ENCODE measurements at places on chromosomes 7 and 10. TPM values are rescaled to one million over a fixed set of nuclear protein-coding genes. Genes with fewer than 3 reads are reported as not detected.

ITIH5 gene
- total RNA-seq, result not detected

UCN3 gene
- not detected for total RNA-seq

PYROXD2 gene
- 9.8 TPM for total RNA-seq

CAV2 gene
- total RNA-seq, result not detected

LRMDA gene
- total RNA-seq, result not detected

GFRA1 gene
- total RNA-seq, result not detected

ICA1 gene
- 1.7 TPM for total RNA-seq

PLXDC2 gene
- 0.61 TPM for total RNA-seq

SPDYE2 gene
- 0.33 TPM for total RNA-seq

ACTA2 gene
- total RNA-seq, result 1.8 TPM

OPALIN gene
- not detected for total RNA-seq

SLC12A9 gene
- total RNA-seq, result 26.3 TPM

DNA sequence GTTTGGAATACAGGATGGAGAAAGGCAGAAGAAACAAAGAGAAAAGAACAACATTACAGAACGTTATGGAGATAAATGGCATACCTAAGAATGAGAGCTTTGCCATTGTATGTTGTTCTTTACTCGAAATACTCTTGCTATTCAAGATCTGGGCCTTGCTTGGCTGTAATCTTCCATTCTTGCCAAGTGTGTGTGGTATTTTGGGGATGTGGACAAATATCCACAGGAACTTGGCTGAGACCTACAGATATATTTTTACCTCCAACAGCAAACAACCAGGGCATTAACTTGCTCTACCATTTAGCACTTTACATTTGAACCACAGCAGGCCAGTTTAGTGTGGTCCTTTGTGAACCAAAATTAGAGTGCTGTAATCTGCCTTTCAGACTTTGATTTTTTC is 76.3 kb downstream of the DKK1 start:
- DNase-seq, result no peak

DNA sequence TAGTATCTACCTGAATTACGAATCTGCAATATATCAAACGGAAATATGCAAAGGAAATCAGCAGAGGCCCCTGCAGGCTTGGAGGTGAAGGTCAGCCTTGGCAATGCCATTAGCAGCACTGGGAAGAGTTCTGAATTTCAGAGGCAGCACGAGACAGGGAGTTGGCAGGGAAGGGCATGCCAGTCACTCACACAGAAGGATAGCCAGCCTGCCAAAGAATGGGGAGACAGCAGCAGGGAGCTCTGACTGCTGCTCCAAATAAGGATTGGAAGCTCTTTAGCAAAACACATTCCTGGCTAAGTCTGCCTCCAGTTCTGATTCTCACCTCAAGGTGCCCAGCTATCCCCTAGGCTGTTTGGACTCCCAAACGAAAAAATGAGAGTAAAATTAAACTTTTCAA is 188.0 kb downstream of the PDE1C start:
- DNase-seq, result no peak

- no peak for DNase-seq
Observed at GRCh38 chr7:106282852-106283251, 1.9 kb downstream of the NAMPT start.

DNA sequence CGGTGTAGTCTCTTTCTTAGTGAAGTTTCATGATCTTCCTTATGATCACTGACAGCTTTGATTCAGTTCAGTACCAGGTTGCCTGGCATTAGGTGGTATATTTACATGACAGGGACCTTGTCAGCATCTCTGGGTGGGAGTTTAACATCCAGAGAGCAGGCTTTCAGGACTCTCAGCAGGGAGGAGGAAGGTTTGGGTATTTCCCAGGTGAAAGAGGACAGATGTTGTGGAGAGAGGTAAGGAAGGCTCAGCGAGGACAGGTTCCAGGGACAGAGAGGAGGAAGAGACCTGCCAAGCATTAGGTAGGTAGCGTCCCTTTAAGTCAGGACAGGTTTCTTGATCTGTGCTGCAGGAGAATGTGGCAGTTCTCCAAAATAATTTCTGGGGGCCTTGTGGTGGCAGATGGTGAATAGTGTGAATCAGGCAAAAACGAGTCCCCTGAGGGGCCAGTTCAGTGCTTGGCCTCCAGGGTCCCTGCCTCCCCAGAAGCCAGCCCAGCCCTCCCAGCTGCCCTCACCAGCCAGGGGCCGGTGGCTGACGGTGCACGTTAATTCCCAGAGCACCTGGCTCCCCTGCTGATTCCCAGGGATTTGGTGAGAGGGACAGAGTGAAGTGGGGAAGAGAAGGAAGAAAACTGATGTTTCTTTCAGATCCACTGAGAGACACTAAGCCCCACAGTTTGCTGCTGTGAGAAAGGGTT is 82.0 kb downstream of the VWC2 start:
- DNase-seq, result no peak

DNA sequence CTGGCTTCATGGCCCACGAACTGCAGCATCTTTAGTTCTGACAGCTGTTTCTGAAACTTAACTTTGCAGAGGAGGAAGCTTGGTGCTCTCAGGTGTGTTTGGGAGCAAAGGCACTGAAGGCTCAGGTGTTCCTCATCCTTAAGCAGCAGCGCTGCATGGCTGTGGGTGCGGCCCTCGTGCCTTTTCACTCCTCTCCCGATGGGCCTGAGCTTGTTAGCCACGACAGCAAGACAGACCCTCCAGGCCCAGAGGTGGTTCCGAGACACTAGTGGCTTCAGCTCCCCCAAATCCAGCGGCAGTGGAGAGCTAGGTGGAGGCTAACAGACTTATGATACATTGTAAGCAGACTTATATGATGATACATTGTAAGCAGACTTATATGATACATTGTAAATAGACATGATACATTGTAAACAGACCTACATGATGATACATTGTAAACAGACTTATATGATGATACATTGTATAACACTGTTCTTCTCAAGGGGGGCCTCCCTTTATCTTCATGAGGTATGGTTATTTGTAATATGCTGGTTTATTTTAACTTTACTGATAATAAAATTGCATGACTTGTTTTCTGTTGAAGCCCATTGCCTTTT is 14.1 kb downstream of the PFKP start:
- DNase-seq, result no peak

GRCh38 chr10:121914661-121915060 is 13.2 kb downstream of the ATE1 start:
- DNase-seq, result no peak

- DNase-seq, result no peak
Observed at GRCh38 chr7:130925136-130925794, 191.3 kb upstream of the KLF14 start.

DNA sequence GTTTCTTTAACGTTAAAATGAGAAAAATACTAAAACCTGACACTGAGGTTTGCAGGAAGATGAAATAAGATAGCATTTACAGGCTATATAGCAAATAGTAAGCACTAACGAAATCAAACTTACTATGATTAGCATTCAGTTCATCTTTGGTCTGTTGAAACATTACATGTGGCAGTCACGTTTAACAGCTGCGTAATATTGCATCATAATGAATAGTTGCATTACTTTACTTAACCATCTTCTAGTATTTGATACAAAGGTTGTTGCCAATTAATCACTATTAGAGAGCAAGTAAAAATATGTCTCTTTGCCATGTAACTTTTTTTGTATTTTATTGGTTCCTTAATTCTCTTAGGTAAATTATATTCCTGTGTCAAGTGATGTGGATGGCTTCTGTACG is 131.8 kb upstream of the GHITM start:
- no peak for DNase-seq

- no peak for DNase-seq
Observed at GRCh38 chr7:32921896-32922295, 30.3 kb upstream of the KBTBD2 start.

DNA sequence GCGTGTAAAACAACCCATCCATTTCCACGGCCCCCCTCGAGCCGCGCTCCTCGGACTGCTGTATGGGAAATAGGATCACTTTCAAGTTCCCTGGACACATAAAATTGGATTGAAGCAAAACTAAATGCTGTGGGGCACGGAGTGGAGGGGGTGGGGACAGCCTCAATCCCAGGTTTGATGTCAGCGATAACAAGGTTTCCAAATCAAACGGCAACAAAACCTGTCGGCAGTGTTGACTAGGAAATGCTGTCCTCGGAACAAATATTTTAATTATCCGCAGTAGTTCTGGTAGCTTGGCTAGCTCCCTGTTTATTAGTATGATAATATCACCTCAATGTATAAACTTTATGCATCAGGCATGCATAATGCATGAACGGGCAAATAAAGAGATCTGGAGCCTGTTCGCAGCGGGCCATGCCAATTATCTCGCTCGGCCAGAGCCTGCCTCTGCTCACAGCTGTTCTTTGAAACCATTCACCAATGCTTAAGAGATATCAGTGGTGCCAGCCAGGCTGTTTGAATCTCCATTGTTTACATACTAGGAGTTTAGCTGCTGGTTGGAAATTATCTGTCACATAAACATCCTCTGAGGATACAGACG is 161.1 kb downstream of the PAXIP1 start:
- no peak for DNase-seq

GRCh38 chr10:12542133-12542670 is 192.9 kb downstream of the CAMK1D start:
- DNase-seq, result no peak

GRCh38 chr10:3525832-3526449 is 259.1 kb downstream of the KLF6 start:
- no peak for DNase-seq

DNA sequence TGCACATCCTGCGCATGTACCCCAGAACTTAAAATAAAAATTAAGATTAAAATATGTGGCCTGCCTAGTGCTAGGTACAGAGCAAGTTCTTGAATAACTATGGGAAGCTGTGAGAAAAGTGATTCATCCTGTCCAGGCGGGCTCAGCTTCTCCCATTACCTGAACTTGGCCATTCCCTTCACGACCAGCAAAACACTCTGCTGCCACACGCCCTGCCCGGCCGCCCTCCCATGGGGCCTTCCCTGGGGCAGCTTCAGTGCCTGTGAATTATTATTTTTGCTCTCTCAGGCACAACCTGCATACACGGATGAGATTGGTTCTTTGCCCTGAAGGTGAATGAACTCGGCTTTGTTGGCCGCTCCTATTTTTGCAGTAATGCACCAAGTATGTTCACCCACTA is 209.2 kb upstream of the SHH start:
- DNase-seq, result no peak

DNA sequence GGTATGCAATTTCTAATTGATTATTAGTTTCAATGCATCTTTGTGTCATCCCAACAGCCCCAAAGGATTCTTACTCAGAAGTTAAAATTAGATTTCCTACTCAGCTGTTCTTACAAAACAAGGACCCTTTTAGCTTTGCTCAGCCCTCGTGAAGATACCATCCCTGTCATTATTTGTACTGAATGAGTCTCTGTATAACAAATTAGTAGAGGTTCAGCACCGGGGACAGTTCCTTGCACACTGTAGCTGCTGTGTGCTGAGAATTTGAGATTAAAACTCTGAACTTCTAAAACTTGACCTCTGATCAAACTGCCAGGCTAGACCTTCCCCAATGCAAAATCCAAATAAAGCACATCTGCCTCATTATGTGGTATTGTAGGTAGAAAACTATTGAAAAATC is 299.1 kb downstream of the LHFPL3 start:
- DNase-seq, result no peak

- DNase-seq, result no peak
Observed at GRCh38 chr7:38632411-38632810, 1.2 kb upstream of the AMPH start.

DNA sequence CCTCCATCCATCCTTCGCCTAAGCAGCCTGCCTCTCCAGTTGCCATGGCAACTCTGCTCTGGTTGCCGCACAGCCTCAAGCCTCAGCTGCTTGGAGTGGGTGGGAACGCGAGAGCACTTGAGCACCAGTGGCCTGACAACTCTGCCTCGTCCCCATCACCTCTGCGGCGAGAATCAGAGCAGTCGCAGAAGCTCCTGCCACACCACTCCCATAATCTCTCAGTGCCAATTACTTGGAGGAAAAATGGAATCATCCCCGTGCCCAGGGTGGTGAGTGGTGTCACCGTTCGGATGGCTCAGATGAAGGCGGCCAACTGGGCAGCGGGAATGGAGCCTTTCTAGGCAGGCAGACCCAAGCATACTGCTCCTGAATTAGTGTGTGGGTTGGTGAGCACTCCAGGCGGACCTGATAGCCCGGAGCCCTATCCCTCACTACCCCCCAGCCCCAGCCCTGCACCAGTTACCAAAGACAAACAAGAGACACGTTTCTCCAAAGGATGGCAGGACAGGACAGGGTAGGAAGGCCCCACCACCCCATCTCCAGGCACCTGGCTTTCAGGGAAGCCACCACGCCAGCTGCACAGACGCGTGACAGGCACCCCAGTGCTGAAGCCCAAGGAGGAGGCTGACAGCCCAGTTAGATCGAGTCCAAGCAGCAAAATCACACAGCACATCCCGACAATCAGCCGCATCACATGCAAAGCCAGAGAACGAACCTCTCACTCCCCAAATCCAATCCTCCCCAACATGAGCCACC is 335.4 kb downstream of the PTPRN2 start:
- DNase-seq, result no peak

GRCh38 chr7:134435161-134435920 is 23.6 kb downstream of the AKR1B1 start:
- no peak for DNase-seq

DNA sequence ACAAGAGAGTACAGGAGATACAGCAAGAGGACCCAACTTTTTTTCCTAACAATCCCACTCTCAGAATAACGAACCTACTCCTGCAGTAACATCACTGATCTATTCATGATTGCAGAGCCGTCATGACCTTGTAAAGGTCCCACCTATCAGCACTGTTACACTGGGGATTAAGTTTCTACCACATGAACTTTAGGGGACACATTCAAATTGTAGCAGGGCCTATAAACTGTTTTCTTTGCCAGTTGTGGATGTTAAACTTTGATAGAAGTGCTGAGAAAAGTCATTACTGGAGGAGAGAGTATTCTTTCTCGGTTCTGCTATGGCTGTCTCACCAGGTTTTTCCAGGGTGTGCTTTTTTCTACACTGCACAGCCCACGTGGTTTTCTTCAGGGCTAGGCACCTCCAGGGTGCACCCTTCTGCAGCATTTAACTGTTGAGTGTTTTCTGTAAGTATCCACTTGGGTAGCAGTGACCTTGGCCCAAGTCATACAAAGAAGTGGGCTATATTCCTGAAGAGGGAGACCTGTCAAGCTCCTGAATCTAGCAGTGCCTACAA is 131.6 kb upstream of the AHR start:
- no peak for DNase-seq

GRCh38 chr10:28975891-28976531 is 298.7 kb downstream of the BAMBI start:
- no peak for DNase-seq
